Osteoblast (primary cell): ENCODE measurements at places on chromosomes 2 and 18. TPM values are rescaled to one million over a fixed set of nuclear protein-coding genes. Genes with fewer than 3 reads are reported as not detected.

GRCh38 chr18:77071711-77072292, 60.8 kb downstream of the MBP start:
- no peak for DNase-seq

GRCh38 chr2:47079515-47080412, 75.3 kb downstream of the STPG4 start:
- DNase-seq, result peak; percentile 92

The HOXD4 gene
- 0.36 and 1.2 TPM in 2 replicates for total RNA-seq

- DNase-seq, result no peak
Observed at GRCh38 chr2:230537531-230537976, 121.6 kb downstream of the SP100 start.

The ASXL3 gene
- not detected in 2 replicates for total RNA-seq

The CGREF1 gene
- 6.8 and 14.5 TPM in 2 replicates for total RNA-seq

DNA sequence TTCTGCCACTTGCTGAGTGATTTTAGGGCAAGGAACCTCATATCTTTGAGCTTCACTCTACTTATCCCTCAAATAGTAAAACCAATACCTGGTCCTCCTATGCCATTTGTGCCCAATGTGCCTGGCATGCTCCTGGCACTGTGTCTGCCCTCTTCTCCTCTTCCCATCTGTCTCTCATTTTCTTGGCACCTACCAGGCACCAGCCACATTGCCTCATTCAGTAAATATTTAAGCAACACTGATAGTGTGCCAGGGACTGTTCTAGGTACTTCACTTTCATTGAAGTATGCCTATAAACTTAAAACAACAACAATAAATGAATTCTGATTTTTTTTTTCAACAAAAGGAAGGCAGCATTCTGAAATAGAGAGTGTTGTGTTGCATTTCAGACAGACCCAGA, 15.1 kb upstream of the BOD1L2 start:
- DNase-seq, result no peak

The TBR1 gene
- under 0.01 TPM in 1 of 2 replicates, not detected in the other for total RNA-seq

The PLGLB2 gene
- 2.5 and 3.2 TPM in 2 replicates for total RNA-seq

DNA sequence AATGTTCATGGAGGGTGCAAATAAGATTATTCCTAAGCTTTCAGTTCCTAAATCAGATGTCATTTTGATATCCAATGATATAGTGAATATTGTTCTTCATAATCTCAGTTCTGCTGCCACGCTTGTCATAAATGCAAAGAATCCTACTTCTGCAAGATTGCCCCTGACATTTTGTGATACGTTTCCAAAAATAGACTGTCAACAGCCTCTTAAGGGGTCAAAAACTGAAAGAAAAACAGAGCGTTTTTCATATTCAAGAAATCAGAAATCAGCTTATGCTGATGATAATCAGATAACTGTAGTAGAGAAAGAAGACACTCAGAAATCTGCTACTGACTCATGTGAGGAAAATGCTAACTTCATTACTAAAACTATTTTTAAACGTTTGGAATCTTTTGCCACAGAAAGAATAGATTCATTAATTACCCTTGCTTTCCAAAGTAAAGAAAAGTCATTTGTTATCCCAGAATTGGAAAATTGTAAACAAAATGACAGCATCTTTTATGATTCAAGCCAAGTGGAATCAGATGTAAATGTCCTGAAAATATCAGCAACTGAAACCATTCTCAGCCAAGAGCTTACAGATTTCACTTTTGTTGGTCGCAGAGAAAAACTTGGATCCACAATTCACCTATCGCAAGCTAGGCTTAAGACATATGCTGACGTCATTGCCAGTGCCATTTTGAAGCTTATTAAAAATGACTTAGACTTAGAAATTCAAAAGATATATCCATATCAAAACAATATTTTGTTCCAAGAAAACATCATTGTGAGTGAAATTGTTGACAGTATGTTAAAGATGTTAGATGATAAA, 55.1 kb downstream of the FSIP2 start:
- no peak for DNase-seq

DNA sequence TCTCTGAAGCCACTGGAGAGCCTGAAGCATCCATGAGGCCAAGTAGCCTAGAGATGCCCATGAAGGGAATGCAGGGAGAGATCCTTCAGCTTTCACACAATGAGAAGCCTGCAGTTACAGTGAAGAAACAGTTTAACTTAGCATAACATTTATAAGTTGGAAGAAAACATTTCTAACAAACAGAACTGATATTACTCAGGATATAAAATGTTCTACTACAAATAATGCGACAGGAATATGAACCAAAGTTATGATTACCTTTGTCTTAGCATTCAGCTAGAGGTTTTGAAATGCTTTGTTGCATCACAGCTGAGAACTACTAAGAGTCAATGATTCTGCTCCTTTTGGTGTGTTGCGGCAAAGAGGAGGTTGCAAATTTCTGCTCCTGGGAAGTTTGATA, 6.9 kb upstream of the KYNU start:
- DNase-seq, result no peak

DNA sequence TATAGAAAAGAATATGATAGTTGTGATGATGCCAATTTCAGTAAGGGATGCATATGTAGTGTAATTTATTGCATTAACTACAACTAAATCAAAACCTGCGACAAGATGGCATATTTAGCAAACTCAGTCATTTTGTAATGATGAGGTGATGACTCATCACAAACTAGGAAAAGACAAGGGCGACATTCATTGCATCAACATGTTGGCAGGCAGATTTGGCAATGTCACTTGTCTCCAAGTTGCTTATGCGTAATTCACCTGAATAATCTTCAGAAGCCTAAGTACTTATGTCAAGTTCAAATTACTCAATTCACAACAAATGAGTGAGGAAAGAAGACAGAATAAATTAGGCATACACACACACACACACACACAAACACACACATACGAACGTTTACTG, 273.2 kb upstream of the RGPD4 start:
- no peak for DNase-seq
